ENCODE measurements at places on chromosomes 13 and 19.

GRCh38 chr13:102830646-102831045 lies 15.2 kb upstream of the ERCC5 start:
- no peak for ATAC-seq

GRCh38 chr13:48950501-48950875 lies 25.2 kb upstream of the FNDC3A start:
- no peak for ATAC-seq

GRCh38 chr13:20608438-20609020 lies 41.6 kb downstream of the IFT88 start:
- no peak for ATAC-seq

DNA sequence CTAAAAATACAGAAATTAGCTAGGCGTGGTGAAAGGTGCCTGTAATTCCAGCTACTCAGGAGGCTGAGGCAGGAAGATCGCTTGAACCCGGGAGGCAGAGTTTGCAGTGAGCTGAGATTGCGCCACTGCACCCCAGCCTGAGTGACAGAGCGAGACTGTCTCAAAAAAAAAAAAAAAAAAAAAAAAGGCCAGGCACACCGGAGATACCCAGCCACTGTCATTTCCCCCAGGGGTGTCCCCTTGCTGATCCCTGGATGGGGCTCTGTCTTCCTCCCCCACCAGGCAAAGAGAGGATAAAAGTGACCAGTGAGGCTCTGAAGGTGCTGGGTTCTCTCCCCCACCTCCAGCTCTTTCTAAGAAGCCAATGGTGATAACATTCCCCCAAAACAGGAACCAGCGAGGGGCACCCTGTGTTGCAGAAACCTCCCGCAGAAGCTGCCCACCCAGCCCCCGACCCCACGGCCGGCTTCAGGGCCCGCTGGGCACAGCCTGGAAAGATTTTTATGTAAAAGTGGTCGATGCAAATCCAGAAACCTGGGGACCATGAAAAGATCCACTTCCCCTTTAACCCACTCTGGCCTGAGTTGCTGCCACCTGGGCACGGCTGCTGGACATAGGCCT lies 61.4 kb upstream of the KLF2 start:
- ATAC-seq = no peak

DNA sequence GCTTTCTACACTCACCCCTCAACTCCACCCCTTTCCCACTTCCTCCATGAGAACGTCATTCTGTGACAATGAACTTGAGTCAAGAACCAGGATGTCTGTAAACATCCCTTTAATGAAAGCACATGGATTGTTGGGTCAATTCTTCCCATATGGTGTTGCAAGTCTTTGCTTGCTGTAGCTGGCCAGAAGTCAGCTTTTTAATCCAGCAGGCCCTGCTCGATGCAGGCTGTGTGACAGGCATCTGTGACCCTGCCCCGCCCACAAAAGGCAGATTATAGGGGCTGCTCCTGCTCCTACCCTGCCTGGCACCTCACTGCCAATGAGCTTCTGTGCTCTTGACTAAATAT lies 78.0 kb downstream of the STARD13 start:
- no peak for ATAC-seq

DNA sequence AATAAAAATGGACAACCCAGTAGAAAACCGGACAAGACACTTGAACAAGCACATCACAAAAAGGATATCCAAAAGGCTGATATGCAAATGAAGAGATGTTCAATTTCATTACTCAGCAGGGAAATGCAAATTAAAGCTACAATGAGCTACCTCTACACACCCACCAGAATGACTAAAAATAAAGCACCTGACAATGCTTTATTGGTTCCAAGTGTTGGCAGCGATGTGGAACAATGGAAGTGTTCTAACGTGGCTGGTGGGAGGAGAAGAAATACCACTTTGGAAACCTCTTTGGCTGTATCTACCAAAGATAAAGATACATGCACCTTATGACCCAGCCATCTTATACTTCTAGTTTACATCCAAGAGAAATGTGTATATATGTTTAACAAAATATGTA lies 3.7 kb upstream of the ACP7 start:
- ATAC-seq = no peak

DNA sequence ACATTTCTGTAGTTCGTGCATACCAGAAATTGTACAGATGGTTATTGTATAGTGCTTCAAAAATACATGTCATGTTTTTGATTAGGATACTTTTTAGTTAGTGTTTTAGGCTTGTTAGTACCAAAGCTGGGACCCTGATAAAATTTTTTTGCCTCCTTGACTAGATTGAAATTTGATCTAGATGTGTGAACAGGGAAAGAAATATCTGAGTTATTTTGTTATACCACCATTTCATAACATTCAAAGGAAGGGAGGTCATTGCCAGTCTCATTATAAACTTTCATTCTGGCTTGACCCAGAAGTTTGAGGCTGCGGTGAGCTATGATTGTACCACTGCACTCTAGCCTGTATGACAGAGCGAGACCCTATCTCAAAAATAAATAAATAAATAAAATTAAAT lies 9.0 kb downstream of the LMO7 start:
- ATAC-seq = no peak

- ATAC-seq = no peak
Measured at GRCh38 chr13:84031120-84031519, 148.8 kb upstream of the SLITRK1 start.

Measured in activated CD4-positive, CD25-positive, alpha-beta regulatory T cell treated with anti-CD3 and anti-CD28 coated beads, Interleukin-2, amount 50 U/mL, for 24 hours (primary cell).